CD4-positive, alpha-beta T cell treated with Interleukin-6 for 4 hours (primary cell): ENCODE measurements at places on chromosomes 7 and 10.

GRCh38 chr7:14787551-14787950 lies 115.0 kb downstream of the DGKB start:
- DNase-seq, result no peak

- DNase-seq, result no peak
These were observed 138.3 kb downstream of the DOCK4 start for GRCh38 chr7:112067632-112068540.

DNA sequence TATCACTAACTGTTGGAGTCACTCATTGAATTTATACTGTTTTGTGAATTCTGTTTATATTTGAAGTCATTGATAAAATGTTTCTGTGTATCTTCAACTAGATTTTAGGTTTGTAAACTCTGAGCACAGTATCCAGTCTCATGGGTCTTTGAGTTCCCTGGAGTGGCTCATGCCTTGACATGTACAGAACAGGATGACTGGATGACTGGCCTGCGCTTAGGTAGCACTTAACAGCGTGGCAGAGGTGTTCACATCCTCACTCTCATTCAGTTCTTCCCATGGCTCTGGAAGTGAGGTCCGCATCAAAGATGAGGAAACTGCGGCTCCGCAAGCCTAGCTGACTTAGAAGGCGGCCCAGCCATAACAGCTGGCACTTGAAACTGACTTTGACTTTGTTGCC lies 576.9 kb downstream of the SUGCT start:
- DNase-seq, result no peak

DNA sequence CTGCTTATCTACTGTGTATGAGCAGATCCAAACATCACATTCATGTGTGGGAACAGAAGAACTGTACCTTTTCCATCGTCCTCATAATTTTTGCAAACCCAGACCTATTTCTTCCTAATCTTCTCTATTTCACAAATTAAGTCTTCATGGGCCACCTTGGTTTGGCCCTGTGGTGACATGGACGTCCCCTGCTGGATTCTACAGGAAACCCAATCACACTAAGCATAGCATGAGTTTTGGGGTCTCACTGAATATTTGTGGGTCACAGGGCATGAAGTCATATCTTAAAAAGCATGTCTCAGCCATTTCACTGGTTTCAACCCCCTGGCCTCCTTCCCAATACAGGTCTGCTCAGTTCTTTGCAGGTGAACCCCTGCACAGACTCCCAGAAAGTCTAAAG lies 35.8 kb upstream of the CDCA7L start:
- DNase-seq, result no peak

DNA sequence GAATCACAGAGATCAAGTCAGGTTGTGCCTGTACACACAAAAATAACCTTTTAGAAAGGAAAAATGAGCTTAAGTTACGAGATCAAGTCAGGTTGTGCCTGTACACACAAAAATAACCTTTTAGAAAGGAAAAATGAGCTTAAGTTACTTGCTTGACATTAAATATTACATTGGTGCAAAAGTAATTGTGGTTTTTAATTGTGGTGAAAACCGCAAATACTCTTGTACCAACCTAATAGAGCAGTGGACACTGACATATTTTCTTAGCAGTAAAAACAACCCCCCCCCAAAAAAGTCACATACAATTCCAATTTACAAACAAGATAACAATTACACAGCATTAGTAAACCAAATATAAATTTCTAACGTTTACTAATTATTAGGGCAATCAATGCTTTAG lies 595.6 kb downstream of the GRM8 start:
- no peak for DNase-seq

DNA sequence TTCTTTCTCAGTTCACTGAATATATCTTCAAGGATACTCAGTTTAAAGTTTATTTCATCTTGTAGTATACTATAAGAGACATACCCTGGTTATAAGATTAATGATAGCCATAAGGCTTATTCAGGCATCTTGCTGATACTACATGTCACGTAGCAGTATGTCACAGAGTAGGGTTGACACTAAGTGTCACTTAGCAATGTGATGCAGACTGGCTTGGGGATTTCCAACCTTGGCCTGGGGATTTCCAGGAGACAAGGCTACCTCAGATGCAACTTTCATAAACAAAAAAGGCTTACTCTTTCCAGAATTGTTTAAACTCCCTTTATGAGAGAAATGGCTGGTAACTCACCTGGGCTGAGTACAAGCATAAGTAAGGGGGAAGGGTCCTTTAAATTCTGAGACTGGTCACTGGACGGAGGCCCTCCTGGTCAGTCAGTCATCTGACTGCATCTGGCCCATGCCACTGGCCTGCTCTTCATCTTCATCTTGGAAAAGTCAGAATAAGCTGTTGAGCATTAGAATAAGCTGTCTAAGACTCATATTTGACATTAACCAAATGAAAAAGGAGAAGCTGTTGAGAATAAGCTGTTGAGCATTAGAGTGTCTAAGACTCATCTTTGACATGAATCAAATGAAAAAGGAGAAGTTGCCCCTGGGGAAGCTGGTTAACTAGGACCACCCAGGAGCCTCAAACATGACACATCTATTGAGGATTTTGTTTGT lies 9.5 kb downstream of the SLC13A1 start:
- DNase-seq, result no peak

DNA sequence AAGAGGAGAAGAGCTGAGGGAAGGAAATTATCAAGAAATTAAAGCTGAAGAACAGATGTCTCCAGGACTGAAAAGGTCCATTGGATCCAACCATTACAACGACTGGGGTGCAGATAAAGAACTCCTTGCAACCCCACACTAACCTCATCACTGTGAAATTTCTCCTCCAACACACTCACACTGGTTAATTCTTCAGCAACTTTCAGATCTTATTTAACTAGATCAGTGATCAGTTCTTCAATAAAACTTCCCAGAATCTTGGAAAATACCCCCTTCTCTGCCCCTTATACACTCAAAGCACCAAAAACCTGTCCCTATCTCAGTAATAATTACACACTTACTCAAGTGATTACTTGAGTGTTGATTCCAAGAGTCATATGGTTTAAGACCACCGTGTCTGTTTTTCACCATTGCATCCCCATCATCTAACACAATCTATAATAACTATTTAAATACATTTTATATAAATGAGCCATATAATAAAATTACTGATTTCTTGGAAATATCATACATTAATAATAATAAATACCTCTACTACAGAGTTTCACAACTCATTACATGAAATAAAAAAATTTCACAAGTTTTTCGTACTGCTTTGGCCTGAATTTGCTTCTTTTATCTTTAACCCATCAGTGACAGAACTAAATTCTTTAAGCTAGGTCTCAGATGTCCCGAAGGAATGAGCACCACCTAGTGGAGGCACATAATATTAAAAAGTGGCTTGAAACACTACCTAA lies 123.7 kb downstream of the MPP7 start:
- peak; percentile 46 for DNase-seq

- no peak for DNase-seq
These were observed 197.5 kb upstream of the KMT2E start for GRCh38 chr7:104816537-104816936.

GRCh38 chr7:130996833-130997231 lies 262.8 kb upstream of the KLF14 start:
- DNase-seq, result peak; percentile 45

- DNase-seq, result no peak
These were observed 29.0 kb downstream of the ANKMY2 start for GRCh38 chr7:16616542-16616941.

- no peak for DNase-seq
These were observed 124.5 kb downstream of the TMEM178B start for GRCh38 chr7:141198194-141198958.

DNA sequence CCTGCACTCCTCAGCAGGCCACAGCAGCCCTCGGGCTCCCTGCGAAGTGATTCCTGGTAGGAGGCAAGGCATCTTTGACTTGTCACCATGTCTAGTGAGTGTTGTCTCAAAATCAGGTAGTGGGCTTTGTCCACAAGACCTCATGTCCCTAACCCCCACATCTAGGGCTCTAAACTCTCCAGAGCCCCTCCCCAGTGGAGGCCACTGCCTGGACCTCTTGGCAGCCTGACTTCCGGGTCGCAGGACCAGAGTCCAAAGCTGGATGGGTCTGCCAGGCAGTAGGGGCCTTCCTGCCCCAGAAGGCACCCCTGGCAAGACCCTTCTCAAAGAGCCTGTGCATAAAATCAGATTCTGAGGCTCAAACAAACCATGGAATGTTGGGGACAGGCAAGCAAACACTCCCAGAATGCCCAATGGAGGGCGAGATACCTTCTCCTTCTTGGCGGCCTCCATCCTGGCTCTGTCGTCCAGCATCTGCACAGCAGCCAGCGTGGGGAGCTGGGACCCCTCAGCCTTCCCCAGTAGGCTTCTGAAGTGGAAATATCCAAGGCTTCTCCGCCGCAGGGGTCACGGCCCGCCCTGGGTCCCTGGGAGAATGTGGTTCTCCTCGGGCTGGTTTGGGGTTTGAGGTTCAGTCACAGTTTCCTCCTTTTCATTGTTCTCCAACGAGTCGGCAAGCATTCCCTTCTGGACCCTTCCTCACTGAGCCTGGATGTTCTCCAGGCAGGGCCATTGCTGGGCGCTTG lies 586 bp downstream of the GCK start:
- DNase-seq, result no peak

DNA sequence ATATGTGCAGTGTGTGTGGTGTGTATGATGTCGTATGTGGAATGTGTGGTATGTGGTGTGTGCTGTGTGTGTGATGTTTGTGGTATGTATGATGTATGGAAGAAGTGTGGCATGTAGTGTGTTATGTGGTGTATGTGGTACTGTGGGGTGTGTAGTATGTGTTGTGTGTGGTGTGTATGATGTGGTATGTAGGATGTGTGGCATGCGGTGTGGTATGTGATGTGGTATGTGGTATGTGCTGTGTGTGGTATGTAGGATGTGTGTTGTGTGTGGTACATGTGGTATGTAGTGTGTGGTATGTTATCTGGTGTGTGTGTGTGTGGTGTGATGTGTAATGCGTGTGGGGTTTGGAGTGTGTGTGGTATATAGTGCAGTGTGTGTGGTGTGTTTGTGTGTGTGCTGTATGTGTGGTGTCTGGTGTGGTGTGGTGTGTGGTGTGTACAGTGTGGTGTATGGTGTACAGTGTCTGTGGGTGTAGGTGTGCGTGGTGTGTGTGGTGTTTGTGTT lies 129.6 kb downstream of the ATP6V0E2 start:
- no peak for DNase-seq

DNA sequence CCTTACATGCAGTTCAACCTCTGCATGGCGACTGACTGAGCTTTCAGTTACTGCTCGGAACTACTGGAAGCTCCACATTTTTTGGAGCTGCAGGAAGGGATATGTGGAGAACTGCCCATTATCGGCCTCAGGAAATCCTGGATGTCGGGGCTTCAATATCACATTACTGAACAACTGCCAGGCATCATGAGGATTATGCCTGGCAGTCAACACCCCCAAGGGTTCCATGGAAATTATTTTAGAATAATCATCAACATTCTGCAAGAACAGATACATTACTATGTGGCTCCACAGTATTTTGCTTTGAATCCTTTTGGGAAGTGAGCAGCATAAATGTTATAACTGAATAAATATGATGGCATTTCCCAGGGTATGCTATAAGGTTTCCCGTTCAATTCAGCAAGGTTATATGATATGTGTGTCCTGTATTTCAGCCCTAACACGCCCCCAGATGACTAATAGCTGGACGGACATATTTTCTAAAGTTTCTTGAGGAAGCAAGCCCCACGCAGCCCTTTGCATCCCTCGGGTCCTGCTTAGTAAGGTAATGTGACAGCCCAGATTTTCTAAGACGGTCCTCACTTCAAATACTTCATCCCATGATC lies 53.0 kb upstream of the OPALIN start:
- DNase-seq, result no peak

- no peak for DNase-seq
These were observed 237.6 kb downstream of the KCNMA1 start for GRCh38 chr10:77400033-77400432.

- no peak for DNase-seq
These were observed 75.2 kb upstream of the NPVF start for GRCh38 chr7:25303281-25304181.

DNA sequence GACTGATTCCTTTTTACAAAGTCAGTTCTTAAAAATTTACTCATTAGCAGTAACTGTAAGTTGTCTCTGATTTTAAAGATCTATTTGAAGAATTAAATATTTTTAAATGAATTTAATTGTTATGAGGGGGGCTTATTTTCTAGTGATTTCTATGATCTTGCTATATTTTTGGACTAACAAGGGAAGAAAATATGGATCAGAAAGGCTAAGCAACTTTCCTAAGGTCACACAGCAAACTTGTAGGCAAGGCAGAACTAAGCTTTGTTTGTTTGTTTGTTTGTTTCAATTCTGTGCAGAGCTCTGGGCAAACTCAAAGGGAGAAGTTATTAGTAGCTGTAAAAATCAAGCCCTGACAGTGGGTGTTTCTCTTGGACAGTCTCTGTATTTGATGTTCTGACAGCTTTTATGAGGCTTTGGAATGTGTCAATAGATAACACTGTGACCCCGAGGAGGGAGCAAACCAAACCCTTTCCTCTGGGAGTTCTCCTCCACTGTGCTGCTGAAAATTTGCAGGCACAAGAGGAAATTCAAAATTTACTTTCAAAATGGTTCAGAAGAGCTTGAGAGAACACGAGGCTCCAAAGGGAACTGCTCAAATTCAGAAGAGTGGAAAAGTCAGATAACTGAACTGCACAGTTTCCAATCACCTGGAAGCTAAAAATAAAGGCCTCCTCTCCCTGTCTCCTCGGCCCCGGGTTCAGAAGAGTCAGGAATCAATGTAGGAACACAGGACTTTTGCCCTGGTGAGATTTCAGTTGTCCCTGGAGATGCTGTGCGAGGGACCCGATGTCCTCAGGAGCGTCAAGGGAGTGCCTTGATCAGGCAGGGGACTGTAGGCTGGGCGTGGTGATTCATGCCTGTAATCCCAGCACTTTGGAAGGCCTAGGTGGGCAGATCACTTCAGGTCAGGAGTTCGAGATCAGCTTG lies 325.7 kb downstream of the GATA3 start:
- no peak for DNase-seq

DNA sequence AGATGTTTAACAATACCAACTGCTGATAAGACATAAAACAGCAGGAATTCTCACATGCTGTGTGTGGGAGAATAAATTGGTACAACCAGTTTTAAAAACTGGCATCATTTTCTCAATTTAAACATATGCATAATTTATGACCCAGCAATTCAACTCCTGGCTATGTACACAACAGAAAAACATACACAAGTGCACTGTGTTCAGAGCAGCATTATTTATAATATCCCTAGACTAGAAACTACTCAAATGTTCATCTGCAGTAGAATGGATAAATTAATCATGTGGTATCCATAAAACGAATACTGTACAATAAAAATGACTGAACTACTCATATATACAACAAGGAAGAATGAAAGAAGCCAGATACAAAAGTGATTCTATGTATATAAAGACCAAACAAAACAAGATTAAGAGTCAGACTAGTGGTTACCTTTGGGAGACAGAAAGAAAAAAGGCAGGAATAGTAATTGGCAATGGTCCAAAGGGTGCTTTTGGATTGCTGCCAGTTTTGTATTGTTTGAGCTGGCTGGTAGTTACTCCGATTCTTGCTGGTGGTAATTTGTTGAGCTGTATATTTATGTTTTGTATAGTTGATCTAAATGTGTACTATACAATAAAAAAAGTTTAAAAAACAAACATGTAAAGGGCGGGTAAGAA lies 306.0 kb downstream of the TFEC start:
- no peak for DNase-seq

GRCh38 chr10:114857922-114858629 lies 36.5 kb downstream of the FHIP2A start:
- DNase-seq, result no peak

GRCh38 chr10:9707216-9707615 lies 1310.5 kb upstream of the CELF2 start:
- DNase-seq, result no peak
